NCI-H1105 treated with DMSO at 0.1 percent for 48 hours (cell line): ENCODE measurements at places on chromosomes 2 and 18.
A peak's percentile ranks its signal among the peaks of the same experiment; 100 is the strongest.

DNA sequence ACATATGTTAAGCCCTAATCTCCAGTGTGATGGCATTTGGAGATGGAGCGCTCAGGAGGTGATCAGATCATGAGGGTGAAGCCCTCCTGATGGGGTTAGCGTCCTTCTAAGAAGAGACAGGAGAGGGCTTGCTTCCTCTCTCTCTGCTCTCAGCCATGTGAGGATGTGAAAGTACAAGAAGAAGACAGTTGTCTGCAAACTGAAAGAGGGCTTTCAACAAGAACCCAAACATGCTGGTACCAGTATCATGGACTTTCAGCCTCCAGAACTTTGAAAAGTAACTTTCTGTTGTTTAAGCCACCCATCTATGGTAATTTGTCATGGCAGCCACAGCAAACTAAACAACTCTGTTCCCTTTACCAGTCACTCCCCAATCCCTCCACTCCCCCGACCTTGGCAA lies 47.4 kb downstream of the CACNB4 start:
- DNase-seq = no peak

DNA sequence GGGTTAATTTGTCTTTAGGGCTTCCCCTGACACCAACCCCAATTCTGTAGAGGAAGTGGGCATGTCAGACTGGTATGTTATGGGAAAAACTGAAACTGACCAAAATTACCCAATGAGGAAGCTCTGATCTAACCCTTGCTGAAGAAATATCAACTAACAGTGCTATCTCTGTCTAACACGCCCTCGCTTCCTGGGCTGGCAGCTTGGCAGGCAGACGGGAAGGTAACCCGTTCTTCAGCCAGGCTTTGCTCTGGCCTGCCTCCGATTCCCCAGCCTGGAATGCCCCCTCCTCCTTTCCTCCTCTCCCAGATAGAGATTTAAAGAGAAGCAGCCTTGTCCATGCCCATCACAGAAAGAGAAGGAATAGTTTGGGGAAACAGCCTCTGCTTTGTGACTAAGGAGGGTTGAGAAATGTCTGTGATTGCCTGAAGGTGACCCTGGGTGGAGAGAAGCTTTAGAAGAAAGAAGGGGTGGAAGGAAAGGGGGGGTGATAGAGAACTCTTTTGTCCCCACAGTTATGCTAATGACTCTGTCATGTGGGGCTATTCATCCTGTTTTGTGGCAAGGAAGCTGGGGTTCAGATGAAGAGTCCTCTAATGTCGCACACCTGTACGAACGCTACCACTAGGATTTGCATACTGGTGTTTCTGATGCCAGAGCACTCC lies 15.4 kb downstream of the HK2 start:
- DNase-seq = no peak

DNA sequence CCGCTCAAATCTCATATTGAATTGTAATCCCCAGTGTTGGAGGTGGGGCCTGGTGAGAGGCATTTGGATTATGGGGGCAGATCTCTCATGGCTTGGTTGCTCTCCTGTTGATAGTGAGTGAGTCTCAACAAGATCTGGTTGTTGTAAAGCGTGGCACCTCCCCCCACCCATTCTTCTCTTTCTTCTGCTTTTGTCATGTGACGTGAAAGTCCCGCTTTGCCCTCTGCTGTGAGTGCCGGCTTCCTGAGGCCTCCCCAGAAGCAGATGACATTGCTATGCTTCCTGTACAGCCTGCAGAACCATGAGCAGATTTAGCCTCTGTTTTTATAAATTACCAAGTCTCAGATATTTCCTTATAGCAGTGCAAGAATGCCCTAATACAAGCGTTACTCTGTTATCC lies 673.8 kb downstream of the ADCYAP1 start:
- no peak for DNase-seq

- no peak for DNase-seq
Measured at GRCh38 chr2:47660168-47660567, 122.8 kb upstream of the MSH6 start.

DNA sequence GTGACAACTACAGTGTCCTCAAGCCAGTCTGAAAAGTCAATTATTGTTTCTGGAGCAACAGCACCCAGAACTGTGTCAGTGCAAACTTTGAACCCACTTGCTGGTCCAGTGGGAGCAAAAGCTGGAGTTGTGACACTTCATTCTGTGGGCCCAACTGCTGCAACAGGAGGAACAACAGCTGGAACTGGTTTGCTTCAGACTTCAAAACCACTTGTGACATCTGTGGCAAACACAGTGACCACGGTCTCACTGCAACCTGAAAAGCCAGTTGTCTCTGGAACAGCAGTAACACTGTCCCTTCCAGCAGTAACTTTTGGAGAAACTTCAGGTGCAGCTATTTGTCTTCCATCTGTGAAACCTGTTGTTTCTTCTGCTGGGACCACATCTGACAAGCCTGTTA lies 59.8 kb downstream of the TAF4B start:
- no peak for DNase-seq

- DNase-seq = no peak
Measured at GRCh38 chr2:222756951-222757650, 85.6 kb downstream of the MOGAT1 start.

GRCh38 chr2:26666671-26667070 lies 25.5 kb upstream of the CIB4 start:
- DNase-seq = no peak

- DNase-seq = peak; percentile 17
Measured at GRCh38 chr18:26159353-26159752, 25.7 kb downstream of the PSMA8 start.

DNA sequence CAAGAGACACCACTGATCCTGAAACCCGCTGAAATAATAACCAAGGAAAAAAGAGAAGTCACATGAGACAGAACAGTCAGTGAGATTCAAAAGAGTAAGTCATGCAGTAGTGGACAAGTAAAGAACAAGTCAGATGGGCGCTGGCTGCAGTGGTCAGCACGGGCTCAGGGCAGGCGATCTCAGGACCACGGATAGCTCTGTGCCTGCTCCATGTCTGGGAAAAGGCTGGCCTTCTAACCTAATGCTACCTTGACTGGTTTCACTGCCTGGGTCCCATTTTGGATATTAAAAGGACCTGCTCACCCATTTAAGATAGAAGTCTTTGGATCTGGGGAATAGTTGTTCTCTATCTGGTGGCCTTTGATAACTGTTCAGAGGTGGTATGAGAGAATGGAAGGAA lies 61.7 kb upstream of the LCLAT1 start:
- no peak for DNase-seq

- DNase-seq = no peak
Measured at GRCh38 chr2:144048631-144049060, 471.3 kb downstream of the ZEB2 start.
